ENCODE measurements at places on chromosomes 12 and 14.

DNA sequence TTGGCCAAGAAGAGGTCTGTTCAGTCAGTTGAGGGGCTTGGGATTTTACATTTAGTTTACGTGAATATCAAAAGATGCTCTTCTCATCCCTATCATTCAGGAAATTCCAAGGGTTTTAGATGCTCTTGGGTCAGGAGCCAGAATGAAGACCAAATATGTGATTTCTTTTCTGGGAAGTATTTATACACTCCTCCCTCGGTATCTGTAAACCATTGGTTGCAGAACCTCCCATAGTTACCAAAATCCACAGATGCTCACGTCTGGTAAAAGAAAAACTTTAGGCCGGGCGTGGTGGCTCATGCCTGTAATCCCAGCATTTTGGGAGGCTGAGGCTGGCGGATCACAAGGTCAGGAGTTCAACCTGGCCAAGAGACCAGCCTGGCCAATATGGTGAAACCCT lies 75.9 kb downstream of the TNFAIP2 start:
- DNase-seq, result no peak

DNA sequence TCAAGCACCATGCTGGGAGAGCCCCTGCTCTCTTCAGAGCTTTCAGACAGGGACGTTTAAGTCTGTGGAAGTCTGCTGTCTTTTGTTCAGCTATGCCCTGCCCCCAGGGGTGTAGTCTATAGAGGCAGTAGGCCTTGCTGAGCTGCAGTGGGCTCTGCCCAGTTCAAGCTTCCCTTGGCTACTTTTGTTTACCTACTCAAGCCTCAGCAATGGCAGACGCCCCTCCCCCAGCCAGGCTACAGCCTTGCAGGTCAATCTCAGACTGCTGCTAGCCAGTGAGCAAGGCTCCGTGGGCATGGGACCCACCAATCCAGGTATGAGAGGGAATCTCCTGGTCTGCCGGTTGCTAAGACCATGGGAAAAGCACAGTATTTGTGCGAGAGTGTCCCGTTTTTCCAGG lies 37.4 kb upstream of the C12orf71 start:
- DNase-seq, result no peak

DNA sequence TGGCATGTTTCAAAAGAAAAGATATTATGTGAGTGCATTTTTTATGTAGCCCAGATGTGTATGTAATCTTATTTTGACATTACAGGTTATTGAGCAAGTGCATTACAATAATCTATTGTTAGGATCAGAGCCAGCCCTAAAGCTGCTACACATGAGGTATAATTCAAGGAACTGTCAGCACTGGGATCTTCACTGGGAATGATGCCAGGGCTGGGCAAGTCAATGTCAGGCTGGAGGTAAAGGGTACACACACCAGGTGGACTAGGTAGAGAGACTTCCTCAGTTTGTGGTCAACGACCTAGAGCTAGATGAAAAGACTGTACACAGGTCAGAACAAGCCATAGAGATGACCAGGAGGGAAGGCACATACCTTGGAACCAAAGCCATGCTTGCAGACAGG lies 15.4 kb downstream of the TRIM9 start:
- no peak for DNase-seq

GRCh38 chr12:99910342-99910741 lies 74.4 kb downstream of the ANKS1B start:
- DNase-seq, result no peak

GRCh38 chr12:84877340-84877739 lies 35.3 kb downstream of the SLC6A15 start:
- DNase-seq, result no peak

DNA sequence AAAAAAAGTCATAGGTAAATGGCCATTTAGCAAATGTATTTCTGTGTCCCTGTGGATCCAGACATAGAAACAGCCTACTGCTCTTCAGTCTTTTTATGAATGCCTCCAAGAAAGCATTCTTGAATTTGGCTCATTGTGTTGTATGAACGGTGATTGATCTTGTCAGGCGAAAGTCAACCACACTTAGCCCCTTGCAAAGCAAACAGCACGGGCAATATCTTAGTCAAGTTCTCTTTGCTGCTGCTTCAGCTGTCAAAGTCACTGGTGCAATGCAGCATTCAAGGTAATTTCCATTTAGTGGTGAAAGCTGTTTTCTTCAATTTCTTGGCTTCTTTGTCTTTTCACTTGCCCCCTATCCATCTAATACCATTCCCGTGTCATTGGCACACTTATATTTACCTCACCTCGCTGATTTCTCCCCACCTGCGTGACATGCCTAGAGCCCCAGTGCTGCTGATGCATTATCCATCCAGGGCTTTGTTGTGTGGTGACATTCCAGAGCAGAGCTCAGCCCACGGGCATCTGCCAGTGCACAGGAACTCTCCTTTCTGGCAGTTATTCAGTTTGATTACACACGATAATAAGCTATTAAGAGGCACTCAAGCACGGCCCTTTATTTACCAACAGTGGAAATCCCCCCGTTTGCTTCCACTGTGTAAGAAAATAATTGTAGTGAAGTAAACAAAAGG lies 362.3 kb upstream of the NOVA1 start:
- no peak for DNase-seq

- no peak for DNase-seq
These were observed 306.7 kb downstream of the EMP1 start for GRCh38 chr12:13503094-13503835.

DNA sequence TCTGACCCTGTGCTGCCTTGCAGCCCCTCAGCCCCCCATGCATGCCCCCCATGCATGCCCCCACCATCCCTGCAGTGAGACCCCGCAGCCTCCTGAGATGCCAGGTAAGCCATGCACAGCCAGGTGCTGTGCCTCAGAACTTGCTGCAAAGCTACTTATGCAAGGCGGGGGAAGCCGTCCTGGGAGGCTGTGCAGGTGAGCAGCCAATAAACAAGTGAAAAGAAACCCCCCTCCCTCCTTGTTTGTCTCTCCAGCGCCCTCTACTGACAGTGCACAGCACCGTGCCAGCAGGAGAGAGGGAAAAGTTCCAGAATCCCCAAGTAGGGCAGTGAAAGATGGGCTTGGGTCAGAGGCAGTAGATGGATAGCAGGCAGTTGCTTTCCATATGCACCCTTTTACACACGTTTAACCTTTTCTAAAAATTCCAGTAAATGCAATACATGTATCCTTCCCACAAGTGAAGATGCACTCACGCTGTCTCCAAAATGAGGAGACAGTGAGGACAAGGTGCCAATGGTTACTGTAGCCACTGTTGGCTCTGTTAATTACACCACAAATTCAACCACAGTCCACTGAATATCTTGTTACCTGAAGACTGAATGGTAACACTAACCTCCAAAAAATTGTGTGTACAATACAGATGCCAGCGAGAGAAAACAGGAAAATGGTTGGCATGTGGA lies 18.0 kb downstream of the TNFAIP2 start:
- no peak for DNase-seq

DNA sequence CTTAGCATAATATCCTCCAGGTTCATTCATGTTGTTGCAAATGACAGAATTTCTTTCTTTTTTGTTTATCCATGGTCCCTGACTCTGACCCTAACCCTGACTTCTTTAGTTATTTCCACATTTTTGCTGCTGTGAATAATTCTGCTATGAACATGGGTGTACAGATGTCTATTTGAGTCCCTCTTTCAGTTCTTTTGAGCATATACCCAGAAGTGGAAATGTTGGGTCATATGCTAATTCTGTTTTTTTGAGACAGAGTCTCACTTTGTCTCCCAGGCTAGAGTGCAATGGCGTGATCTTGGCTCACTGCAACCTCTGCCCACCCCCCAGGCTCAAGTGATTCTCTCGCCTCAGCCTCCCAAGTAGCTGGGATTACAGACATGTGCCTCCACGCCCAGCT lies 33.1 kb downstream of the KNTC1 start:
- DNase-seq, result no peak

DNA sequence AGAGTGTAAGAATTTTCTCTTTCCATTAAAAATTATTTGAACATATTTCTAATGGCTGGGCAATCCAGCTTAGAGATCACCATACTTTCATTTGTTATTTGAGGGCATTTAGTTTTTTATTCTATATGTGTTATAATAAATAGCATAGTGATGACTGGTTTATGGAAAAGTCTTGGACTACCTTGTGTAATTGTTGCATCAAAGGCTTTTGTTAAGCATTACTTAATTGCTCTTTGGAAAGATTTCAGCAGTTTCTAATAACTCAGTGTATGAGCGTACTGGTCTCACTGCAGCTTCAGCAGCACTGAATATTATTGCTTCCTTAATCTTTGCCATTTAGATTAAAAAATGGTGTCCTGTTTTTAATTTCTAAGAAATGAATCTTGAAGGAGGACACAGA lies 22.8 kb downstream of the TMEM19 start:
- no peak for DNase-seq

DNA sequence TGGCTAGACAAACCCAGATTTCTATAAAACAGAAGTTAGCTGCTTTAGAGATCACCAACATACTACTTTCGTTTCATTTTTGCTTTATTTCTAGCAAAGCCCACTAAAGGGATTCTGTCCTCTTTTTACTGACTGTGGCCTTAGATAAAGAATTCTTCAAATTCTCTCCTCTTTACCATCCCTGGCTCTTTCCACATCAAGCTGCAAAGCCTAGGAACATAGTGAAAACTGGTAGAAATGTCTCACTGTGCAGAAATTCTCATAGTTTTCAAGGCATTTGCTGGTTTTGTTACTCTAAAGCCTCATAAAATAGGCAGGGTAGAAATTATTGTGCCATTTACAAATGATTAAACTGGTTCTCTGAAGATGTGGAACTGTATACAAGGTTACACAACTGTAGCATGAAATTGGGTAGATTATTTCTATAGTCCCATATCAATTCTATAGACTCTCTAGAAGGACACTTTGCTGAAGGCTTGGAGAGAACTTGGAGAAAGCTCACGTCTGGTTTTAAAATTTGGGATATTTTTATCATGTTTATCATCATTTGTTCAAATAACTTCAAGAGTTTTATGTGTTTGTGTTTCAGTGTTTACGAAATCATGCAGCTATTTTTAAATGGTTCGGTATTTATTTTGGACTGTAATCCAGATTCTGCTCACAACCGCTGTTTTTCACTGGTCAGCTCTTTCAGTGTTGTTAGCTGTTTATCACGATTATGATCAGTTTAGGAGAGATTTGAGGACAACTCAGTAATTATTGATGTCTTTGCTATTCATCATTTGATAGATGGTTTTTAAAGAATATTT lies 36.7 kb upstream of the CSRP2 start:
- no peak for DNase-seq

DNA sequence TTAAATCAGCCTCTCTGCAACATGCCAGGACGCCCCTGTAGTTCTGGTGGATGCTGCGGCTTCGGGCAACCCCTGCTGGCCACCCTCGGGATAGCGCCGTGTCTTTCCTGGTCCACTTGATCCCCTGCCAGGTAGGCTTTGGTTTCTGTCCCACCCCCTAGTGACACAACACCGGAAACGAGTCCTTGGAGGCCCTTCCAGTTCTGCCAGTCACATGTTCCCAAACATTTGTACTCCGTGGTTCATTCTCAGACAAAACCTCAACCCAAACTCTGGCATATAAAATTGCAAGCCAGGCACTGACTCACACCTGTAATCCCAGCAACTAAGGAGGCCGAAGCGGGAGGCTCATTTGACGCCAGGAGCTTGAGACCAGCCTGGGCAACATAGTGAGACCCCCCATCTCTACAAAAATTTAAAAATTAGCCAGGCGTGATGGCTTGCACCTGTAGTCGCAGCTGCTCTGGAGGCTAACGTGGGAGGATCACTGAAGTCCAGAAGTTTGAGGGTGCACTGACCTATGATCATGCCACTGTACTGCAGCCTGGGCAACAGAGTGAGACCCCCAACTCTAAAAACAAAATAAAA lies 37.0 kb downstream of the RASAL1 start:
- peak; percentile 67 for DNase-seq

- no peak for DNase-seq
These were observed 15.3 kb downstream of the KRT76 start for GRCh38 chr12:52761802-52762201.

GRCh38 chr12:16604596-16605252 lies 1.2 kb downstream of the LMO3 start:
- DNase-seq, result no peak

GRCh38 chr12:43292699-43293098 lies 259.3 kb downstream of the ADAMTS20 start:
- no peak for DNase-seq

GRCh38 chr12:3307389-3307788 lies 183.6 kb upstream of the PRMT8 start:
- DNase-seq, result no peak

DNA sequence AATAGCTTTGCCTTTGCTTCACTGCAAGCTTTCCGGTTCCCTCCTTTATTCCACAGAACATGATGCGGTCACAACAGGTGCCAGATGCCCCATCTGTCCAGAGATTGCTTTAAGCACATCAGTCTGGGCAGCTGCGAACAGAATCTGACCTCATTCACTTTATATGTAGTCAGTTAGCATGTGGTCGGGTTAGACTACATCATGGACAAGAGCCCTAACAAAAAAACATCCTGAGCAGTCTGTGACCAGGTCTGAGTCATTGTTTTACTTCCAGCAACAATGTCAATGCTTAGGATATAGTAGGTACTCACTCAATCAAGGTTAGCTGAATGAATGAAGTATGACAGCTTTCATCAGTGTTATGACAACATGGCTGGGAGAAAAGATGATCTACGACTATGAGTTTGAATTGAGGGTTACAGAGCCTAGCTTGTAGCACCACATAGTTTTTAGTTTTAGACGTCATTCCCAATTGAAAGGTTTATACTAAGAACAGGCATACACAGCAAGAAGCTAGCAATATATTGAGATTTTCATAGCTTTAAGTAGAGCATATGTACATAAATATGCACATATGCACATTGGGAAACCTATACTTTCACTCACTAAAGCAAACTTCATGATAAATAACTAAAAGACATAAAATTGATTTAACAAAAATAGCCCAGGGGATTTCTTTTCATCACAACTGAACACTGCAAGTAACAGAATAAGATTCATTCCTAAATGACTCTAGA lies 64.2 kb upstream of the TMCC3 start:
- no peak for DNase-seq

GRCh38 chr14:93010522-93011140 lies 87.7 kb downstream of the CHGA start:
- no peak for DNase-seq

DNA sequence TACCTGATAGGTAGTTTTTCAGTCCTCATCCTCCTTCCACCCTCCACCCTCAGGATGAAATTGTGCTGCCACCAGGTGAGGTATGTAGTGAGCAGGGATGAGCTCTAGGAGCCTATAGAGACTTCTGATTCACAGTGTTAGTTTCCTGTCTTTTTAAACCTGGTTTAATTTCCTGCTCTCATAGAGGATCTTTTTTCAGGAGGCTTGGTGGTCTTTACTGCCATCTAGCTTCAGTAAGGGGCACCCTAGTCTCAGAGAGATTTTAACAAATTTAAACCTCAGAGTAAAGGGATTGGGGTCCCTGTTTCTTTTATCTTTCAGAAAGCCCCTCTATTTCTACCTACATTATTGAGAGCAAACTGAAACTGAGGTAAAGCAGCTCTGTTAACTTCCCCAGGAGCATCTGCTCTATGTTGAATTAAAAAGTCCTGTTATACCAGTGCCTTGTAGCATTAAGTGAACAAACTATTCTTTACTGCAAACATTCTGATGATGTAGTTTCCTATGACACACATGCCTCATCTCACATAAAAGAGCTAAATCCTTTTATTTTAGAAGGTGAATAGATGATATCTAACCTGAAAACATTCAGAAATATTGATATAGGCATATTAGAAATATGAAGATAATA lies 172.2 kb upstream of the DDHD1 start:
- DNase-seq, result no peak

Data from stimulated activated CD4-positive, alpha-beta T cell treated with anti-CD3 and anti-CD28 coated beads, Interleukin-1b, Interleukin-23, amount 100 ng/mL, for 24 hours (primary cell).